AG20443 (cell line): ENCODE measurements at places on chromosomes 2 and 18.

DNA sequence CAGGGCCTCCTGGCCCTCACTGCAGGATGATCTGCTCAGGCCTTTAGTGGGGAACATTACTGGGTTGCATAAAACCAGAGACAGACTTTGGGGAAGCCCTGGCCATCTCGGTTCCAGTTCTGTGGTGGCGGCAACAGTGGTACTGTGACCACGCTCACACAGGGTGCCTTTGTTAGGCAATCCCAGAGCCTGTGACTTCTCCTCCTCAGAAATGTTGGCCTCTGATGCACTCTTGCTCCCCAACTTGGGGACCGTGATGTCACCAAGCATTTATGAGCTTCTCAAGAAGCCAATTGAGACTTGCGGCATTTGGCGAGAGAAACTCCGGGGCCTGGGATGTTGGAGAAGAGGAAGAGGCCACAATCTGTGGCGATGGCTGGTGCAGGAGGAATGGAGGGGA lies 80.9 kb upstream of the PKDCC start:
- no peak for DNase-seq

DNA sequence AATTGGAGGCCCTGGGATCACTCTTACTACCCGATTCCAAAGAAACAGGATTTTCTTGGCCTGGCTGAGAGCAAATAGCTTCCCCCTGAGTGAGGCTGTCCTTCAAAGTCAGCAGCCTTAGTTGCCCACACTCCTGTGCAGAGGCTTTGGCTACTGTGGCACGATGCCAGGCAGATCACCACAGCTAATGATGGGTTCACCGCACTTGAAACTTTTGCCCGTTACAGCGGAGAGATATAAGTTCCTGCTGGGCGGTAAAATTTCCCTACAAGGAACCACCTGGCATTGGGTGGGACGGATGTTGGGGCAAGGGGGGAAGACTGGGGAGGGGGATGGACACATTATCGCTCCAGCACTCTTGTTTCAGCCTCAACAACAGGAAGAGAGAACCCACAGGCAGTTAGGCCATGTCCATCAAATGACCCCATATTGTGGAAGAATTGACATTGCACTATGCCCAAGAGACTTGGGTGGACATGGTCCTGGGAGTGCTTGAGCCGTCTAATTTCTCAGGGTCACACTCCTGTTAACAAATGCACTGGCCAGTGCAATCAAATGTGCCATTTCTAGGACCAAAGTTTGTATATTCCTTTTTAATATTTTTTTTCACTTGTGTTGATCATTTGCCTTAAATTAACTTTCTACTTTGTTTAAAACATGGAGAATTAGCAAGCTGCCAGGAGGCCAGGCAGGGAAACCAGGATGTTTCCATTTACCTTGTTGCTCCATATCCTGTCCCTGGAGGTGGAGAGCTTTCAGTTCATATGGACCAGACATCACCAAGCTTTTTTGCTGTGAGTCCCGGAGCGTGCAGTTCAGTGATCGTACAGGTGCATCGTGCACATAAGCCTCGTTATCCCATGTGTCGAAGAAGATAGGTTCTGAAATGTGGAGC lies 4.4 kb downstream of the IL1B start:
- DNase-seq: no peak

- no peak for DNase-seq
Observed at GRCh38 chr2:24211408-24211807, 36.6 kb downstream of the FAM228A start.

- no peak for DNase-seq
Observed at GRCh38 chr2:236172255-236173035, 4.3 kb upstream of the GBX2 start.

GRCh38 chr2:117128461-117128860 lies 686.0 kb upstream of the DDX18 start:
- no peak for DNase-seq

GRCh38 chr18:76588601-76589226 lies 93.7 kb upstream of the ZNF516 start:
- DNase-seq: no peak

DNA sequence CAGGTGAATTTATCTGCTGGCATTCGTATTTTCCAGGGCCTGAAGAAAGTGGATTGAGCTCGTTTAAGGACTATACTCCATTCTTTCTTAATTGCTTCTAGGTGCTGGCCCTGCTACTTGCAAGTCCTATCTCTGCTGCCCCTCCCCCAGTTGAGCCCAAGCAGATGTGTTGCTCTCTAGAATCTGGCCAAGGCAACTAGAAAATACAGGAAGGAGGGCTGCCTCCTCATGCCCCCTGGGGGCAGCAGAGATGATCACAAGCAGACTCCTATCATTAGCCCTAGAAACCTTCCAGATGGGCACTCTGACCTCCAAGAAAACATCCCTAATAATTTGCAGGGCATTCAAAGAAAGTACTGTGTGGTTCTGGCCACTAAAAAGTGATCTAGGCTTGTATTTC lies 72.5 kb upstream of the CYP26B1 start:
- DNase-seq: no peak

- DNase-seq: peak; percentile 71
Observed at GRCh38 chr18:74499633-74500032, 3.5 kb downstream of the CNDP2 start.
